ENCODE measurements at places on chromosomes 11 and 22. TPM values are rescaled to one million over a fixed set of nuclear protein-coding genes. Genes with fewer than 3 reads are reported as not detected.

Gene MRGPRF
- 5.0 TPM for total RNA-seq

Gene MS4A12
- total RNA-seq, result not detected

DNA sequence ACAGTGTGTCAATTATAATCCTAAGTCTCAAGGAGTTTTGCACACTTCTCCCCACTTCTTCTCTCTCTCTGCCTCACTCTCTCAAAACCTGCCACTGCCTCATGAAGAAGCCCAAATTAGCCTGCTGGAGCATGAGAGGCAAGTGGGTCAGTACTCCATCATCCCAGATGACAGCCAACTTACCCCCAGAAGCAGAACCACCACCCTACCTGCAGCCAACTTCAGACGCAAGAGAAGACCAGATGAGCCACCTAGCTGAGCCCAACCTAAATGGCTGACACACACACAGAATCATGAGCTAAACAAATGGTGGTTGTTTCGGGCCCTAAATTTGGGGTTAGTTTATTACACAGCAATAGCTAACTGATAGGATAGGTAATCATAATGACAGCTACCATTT, 61.2 kb downstream of the CD82 start:
- no peak for DNase-seq

GRCh38 chr11:19018901-19019300, 41.6 kb downstream of the MRGPRX2 start:
- DNase-seq, result no peak

GRCh38 chr22:40396882-40397281, 26.5 kb downstream of the SGSM3 start:
- peak; percentile 94 for DNase-seq

Data from thyroid gland (tissue), 4 donors.